ENCODE measurements at places on chromosomes 13 and 19.
A peak's percentile ranks its signal among the peaks of the same experiment; 100 is the strongest.

- no peak for DNase-seq
Measured at GRCh38 chr13:80274643-80275042, 66.3 kb downstream of the SPRY2 start.

DNA sequence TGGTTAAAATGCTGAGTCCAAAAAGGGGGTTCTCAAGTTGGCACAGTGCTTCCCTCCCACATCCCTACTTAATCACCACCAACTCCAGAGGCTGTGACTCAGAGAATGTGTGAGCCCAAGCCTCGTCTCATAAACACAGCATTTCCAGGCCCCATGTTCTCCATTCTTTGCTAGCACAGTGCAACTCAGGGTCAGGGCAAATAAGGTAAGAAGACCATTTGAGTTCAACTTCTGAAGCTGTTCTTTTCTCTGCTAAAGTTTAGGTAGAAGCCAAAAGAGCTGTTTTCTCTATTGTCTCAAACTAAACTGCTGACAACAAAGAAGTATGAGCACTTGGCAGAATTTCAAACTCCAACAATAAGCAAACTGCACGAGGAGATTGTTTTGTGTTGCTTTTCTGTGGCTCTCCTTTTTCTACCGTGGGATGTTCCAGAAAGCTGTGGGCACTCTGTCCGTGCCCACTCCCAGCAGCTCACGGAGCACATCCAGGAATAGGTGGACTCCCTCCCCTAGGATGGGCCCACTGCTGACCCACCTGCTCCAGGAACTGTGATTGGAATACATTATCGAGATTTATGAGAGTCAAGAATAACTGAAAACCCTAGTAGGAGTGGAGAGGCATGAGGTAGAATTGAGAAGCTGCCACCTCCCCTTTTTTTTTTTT lies 494.3 kb downstream of the COG6 start:
- peak; percentile 67 for DNase-seq

GRCh38 chr13:65710514-65710913 lies 1519.6 kb downstream of the PCDH9 start:
- DNase-seq, result no peak

DNA sequence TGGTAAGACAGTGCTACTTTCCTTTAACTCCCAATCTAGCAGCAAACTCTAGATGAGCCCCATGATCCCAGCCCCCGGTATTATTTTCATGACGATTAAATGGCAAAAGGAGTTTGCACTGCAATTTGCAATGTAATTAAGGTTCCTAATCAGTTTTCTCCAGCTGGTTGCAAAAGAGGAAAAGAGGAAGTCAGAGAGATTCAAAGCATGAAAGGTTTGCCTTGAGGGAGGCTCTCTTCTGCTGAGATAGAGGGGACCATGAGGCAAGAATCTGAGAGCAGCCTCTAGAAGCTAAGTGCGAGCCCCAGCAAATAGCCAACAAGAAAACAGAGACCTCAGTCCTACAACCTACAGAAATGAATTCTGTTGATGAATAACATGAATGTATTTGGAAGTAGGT lies 527.1 kb downstream of the UQCRFS1 start:
- no peak for DNase-seq

DNA sequence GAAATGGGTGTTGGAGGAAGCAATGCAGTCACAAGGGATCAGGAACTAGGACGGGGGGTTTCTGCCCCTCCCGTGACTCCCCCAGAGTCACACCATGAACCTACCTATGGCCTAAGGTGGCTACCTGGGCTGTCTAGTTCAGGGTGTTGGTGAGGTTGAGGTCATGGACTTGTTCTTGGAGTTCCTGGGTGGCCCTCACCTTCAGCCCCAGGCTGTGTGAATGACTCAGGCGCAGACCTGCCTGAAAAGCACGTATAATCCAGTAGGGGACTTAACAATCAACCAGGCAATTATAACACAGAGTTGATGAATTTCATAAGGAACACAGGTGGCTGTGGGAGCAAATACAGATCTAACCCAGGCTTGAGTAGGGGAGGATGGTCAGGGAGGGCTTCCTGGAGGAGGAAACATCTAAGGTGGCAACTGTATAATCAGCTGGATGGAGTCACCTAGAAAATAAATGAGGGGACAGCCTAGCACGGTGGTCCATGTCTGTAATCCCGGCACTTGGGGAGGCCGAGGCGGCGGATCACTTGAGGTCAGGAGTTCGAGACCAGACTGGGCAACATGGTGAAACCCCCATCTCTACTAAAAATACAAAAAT lies 25.6 kb upstream of the ADGRE1 start:
- DNase-seq, result no peak

DNA sequence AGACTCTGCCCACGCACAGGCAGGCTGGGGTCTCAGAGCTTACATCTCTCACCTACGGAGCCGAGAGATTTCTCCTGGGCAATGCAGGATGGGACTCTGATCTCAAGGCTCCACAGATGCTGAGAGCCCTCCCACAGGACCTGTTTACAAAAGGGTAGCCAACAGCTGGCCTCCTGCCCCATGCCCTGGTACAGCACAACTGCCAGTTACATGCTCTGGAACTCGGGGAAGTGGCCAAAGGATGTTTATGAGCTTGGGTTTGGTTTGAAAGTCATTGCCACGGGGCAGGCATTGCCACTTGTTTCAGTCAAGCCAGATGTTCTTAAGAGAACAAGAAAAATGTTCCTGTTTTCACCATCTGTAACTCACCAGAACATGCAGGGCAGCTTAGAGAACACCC lies 3.5 kb downstream of the DHRS12 start:
- DNase-seq, result no peak

- DNase-seq, result no peak
Measured at GRCh38 chr13:67416047-67416925, 186.2 kb upstream of the PCDH9 start.

DNA sequence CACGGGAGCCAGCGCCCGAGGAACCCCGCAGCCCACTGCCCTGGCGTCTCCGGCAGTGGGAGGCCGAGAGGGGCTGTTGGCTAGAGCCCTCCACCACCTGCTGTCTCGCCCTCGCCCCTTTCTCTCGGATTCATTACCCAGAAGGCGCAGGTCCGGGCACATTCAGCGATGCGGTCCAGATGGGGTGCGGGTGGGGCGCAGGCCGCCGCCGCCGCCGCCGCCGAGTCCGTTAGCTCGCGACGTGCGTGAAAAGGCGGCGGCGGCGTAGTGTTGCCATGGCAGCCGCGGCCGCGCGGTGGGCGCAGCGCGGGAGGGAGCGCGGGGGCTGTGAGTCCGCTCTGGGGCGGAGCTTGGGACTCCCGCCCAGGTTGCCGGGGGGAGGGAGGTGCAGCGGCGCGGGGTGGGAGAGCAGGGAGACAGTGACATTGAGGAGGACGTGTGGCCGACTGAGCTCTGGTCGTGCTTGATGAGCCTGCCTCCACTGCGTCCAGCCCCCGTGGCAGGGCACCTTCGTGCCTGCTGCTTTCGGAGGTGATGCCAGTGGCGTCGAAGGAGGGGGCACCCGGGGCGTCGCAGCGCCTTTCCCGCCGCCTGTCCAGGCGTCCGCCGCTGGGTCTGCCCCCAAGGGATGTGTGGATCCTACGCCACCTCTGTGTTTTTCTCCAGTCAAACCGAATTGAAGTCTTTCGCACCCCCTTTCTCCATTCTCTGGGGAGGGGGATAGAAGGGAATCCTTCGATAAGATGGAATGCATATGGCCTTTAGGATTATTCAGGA lies at the start of gene KATNAL1:
TSS of gene KATNAL1 (minus strand) at position 358 of the 777 bp plus-strand sequence. CDS start 23,774 bp downstream, outside the sequence.
- peak; percentile 93 for DNase-seq

DNA sequence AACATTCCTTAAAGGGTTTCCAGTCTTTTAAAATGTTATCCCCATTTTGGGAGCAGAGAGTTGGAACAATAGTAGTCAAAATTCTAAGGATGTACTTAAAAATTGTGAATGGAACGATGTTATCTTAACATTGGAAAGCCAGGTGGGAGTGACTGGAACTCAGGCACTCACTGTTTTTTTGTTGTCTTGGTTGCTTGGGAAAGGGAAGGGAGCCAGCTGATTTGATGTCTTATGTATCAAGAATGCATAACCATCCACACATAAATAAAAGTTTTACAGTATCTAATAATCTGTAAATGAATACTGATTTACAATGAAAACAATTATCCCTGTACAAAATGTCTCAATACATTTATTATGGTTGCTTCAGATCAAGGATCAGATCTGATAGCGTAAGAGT lies 88.7 kb downstream of the SLC10A2 start:
- no peak for DNase-seq

DNA sequence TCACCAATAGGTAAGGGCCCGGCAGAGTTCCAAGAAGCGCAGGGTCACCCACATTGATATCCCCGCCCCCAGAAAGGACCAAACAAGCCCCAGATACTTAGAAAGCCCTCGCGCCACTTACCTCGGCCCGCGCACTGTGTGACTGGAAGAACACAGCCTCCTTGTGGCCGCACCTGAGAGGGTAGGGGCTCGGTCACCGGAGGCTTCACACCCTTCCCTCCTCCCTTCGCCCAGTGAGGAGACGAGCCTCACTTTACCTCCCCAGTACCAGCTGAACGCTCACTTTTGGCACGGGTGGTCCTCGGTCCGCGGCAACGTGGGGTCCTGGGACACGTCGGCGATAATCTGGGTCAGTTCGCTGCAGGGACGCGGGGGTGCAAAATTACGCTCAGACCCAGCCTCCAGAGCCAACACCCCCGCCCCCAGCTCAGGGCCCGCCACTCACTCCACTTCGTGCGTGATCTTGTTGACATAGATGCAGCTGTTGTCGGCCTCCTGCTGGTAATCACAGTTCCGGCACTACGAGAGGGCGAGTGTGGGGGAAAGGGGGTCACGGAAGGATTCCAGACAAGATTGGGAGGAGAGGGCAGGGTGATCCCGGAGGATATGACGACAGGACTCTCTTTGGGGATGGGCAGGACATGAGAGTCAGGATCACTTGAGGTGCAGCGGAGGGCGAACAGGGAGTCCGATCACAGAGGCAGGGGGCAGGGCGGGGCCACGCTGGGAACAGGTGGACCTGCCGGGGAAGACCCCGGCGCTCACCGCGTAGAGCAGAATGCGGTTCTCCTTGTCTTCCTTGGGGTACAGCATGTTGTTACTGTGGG lies 568 bp downstream of the POLR2I start:
- no peak for DNase-seq

- DNase-seq, result peak; percentile 21
Measured at GRCh38 chr19:44747739-44748425, 626 bp upstream of the BCL3 start.

- no peak for DNase-seq
Measured at GRCh38 chr19:3608750-3609322, 2.2 kb upstream of the TBXA2R start.
